ENCODE measurements at places on chromosomes 7 and 10.

DNA sequence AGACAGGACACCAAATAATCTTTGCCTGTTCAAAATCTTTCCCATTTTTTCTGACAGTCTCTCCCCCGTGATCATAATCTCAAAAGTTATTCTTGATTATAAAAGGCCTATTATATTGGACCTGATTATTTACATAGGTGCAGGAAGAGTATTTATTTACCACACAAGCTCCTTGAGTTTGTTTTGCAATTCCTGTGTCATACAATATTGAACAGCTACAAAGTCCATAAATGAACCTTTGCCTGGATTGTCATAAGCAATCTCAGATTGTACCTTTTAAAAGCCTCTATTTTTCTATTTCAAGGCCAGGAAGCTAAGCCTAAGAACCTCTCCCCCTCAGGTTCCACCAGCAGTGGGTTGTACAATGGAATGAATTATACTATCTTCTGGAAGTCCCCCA is 183.9 kb upstream of the MEOX2 start:
- DNase-seq = no peak

DNA sequence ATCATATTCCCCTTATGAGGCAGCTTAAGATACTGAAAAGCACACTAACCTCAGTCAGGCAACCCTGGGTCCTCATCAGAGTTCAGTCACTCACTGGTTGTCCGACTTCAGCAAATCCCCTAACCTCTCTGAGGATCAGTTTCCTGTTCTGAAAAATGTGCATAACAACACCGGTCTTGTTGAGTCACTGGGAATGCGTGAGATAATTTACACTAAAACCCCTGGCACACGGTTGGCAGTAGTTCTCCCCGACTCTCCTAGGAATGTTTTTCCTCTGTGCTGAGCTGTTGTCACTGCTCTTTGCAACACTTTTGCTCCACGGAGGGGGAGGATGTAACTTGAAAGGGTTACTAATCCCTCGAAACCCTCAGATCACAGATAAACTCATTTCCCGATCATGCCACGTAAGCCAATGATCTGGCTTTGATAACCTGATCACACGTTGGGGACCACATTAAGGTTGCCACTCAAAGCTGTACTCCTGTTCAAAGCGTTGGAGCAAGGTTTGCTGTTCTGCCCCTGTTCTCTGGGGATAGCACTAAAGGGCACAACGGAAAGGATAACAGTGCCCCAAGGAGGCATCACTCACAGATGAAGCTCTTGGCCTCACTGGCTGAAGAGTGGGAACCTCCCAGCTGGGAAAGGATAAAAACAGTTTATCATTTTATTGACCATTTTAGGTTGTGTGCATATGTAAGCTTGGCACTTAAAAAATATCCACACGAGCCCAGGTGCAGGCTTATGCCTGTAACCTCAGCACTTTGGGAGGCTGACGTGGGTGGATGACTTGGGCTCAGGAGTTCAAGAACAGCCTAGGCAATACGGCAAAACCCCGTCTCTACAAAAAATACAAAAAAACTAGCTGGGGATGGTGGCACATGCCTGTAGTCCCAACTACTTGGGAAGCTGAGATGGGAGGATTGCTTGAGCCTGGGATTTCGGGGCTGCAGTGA is 5.0 kb upstream of the RBM17 start:
- no peak for DNase-seq

GRCh38 chr10:22850541-22850940 is 77.3 kb upstream of the ARMC3 start:
- no peak for DNase-seq

GRCh38 chr7:112290065-112290464 is 83.6 kb downstream of the ZNF277 start:
- no peak for DNase-seq

DNA sequence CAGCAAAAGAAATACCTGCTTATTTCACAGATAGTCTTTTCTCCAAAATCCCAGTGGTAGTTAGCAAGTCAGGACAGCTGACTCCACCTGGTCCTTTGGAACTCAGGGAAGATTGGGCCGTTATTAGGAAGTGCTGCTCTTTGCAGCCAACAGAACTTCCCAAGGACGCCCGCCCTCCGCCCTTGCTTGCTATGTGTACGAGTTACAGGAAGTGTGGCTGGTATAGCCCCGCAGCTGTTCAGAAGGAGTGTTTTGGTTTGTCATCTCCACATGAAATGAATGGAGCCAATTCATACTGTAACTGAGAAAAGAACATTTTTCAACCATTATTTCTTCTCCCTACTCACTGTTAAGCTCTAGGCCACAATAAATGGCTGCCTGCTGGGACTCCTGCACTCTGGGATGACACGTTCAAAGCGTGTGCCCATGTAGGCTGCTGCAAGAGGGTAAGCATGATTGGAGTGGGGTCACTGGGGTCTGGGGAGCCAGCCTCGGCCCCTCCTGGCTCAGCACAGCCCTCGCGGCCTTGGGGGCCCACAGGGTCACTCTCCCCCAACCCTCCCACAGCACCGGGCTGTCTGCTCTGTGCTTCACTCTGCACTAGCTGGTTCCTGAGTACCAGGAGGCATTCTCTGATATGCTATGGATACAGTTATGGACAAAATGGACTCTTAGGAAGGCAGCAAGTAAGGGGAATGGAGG is 244.0 kb downstream of the EBF3 start:
- DNase-seq = no peak

GRCh38 chr10:113503930-113504329 is 48.9 kb upstream of the HABP2 start:
- no peak for DNase-seq
